ENCODE measurements at places on chromosomes 6 and 20. TPM values are rescaled to one million over a fixed set of nuclear protein-coding genes. Genes with fewer than 3 reads are reported as not detected.

GRCh38 chr6:169846286-169847056 lies 95.0 kb downstream of the ERMARD start:
- peaks cover 11% of the 10 kb centered on the region for H3K4me1 ChIP-seq
- no peak overlapping the region for H3K27ac ChIP-seq
- no peaks in the 10 kb centered on the region for H3K36me3 ChIP-seq
- H3K27me3 ChIP-seq, result no peaks in the 10 kb centered on the region
- no peak overlapping the region for H3K4me3 ChIP-seq

GRCh38 chr20:43863821-43864544 lies 50.7 kb upstream of the TOX2 start:
- no peak for DNase-seq
- H3K27ac ChIP-seq, result no peak overlapping the region
- H3K4me3 ChIP-seq, result no peak overlapping the region
- no peaks in the 10 kb centered on the region for H3K4me1 ChIP-seq
- no peaks in the 10 kb centered on the region for H3K27me3 ChIP-seq
- H3K36me3 ChIP-seq, result no peaks in the 10 kb centered on the region

Gene AVP
- not detected for total RNA-seq

DNA sequence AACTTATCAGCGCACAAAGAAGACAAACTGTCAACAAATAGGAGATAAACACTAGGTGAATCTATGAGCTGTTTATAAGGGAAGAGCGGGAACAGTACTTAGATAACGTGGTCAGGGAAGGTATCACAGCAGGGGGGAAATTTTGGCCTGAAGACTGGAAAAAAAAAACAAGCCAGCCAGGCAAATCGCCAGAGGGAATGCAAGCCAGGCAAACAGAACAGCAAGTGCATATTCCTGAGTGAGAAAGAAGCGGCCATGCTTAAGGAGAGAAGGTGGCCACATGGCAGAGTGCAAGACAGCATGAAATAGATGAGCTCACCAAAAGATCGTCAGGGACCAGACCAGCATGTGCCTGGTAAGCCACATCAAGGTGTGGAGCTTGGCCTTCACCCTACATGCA lies 466.5 kb upstream of the ARID1B start:
- H3K4me3 ChIP-seq, result no peak overlapping the region
- no peaks in the 10 kb centered on the region for H3K4me1 ChIP-seq
- no peaks in the 10 kb centered on the region for H3K36me3 ChIP-seq
- DNase-seq, result no peak
- no peak overlapping the region for H3K27ac ChIP-seq

Gene GRM4
- total RNA-seq, result not detected

Measured in lower lobe of right lung (tissue), 2 donors.